Tibial nerve (tissue), 4 donors: ENCODE measurements at places on chromosomes 16 and 17. TPM values are rescaled to one million over a fixed set of nuclear protein-coding genes. Genes with fewer than 3 reads are reported as not detected.

ZNF598 gene
- total RNA-seq, result 83.1 TPM

IRX5 gene
- not detected for total RNA-seq

SCNN1G gene
- not detected for total RNA-seq

CTRB2 gene
- total RNA-seq, result 11.1 TPM

TBX21 gene
- total RNA-seq, result not detected

CACNG3 gene
- total RNA-seq, result not detected

CD300LF gene
- total RNA-seq, result not detected

HSD17B1 gene
- total RNA-seq, result 3.7 TPM

KRTAP9-4 gene
- total RNA-seq, result not detected
